ENCODE measurements at places on chromosomes 12 and 14.

DNA sequence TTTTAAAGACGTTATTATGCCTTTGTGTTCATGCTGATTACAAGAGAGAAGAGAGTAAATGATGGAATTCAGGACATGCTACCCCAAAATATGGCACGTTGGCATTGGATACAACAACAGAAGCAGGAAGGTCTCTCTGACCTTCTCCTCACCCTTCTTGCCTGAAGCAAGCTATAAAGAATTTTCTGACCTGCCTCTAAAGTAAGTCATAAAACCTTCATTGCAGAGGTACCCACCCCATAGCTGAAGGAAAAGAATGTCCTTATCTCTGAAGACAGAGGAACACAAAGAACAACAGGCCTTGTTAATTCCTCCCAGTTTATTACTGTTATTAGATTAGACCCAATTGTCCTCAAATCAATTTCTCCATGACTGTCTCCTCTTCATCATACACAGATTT lies 176.2 kb downstream of the FBXL14 start:
- no peak for DNase-seq

GRCh38 chr14:75487155-75487671 lies 35.1 kb upstream of the BATF start:
- no peak for DNase-seq

DNA sequence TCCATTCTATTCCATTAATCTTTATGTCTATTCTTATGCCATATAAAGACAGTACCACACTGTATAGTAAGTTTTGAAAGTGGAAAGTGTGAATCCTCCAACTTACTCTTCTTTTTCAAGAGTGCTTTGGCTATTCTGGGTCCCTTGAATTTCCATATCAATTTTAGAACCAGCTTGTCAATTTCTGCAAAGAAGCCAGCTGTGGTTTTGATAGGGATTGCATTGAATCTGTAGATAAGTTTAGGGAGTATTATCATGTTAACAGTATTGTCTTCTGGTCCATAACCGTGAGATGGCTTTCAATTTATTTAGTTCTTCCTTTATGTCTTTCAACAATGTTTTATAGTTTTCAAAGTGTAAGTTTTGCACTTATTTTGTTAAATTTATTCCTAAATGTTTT lies 34.2 kb upstream of the GCH1 start:
- no peak for DNase-seq

GRCh38 chr12:86663716-86664115 lies 407.5 kb upstream of the MGAT4C start:
- no peak for DNase-seq

- DNase-seq = no peak
Measured at GRCh38 chr12:69925291-69925690, 100.3 kb downstream of the MYRFL start.

DNA sequence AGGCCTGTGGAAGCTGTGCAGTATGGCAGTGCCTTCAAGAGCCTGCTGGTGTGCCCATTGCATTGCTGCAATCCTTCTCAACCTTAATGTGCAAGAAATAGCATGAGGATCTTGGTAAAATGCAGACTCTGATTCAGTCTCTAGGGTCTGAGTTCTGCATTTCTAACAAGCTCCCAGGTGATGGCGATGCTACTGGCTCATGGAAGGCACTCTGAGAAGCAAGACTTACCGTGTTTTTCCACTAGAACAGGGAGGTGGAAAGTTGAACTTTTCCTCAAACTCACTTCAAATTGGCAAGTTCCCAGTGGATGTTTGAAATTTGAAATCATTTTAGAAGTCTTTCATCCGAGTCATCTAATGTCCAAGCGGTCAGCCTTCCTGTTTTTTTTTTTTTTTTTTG lies 55.5 kb downstream of the MYRFL start:
- DNase-seq = no peak

DNA sequence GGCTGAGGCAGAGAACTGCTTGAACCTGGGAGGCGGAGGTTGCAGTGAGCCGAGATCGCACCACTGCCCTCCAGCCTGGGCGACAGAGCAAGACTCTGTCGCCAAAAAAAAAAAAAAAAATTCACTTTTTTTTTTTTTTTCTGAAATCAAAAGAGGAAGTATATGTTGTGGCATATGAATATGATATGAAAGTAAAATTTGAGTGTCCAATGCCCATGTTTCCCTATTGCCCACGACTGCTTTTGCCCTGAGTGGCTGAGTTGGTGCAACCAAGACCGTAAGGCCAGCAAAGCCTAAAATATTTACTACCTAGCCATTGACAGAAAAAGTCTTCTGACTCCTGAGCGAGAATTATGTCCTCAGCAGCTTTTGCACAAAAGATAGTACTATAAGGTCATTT lies 101.7 kb upstream of the PARP11 start:
- no peak for DNase-seq

- no peak for DNase-seq
Measured at GRCh38 chr14:53620317-53620716, 336.3 kb downstream of the BMP4 start.

DNA sequence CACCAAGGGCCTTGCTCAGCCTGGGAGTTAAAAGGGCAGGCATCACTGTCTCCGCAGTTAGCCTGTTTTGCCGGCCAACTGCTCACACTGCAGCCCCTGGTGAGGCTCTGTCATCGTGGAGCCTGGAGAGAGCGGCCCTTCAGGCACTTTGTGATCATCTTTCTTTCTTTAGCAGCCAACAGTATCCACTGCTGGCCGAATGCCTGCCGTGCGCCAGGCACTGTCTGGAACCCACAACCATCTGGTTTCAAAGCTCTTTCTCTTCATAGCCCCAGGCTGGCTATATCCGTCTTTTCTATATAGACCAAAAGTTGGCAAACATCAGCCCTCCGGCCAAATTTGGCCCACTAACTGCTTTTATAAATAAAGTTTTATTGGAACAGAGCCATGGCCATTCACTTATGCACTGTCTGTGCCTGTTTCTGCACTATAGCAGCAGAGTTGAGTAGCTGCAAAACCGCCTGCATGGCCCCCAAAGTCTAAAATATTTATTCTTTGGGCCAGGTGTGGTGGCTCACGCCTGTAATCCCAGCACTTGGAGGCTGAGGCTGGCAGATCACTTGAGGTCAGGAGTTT lies 29.5 kb downstream of the SLC8B1 start:
- DNase-seq = no peak

- DNase-seq = no peak
Measured at GRCh38 chr12:77354766-77355362, 289.5 kb upstream of the E2F7 start.

All from stimulated activated CD4-positive, alpha-beta T cell treated with anti-CD3 and anti-CD28 coated beads, Interleukin-1b, Interleukin-23, amount 100 ng/mL, for 1 hour (primary cell).